Retina (tissue), 1 donor: ENCODE measurements at places on chromosomes 2 and 18.

DNA sequence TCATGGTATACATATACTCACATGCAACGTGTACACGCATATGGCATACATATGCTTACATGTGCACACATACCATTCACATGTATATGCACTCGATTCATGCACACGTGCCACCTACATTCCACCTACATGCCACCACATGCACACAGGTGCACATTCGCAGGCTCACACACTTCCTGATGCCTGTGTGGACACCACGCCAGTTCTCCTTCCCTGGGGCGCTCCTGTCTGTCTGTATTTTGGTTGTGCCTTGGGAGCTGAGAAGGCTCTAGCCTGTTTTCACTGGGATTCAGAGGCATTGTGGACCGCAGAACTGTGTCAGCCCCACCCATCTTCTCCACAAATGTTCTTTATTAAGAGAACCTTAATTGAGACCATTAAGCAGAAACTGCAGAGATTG lies 96.6 kb upstream of the CTDP1 start:
- no peak for DNase-seq

- DNase-seq, result no peak
Observed at GRCh38 chr18:46575851-46576250, 81.2 kb downstream of the LOXHD1 start.

DNA sequence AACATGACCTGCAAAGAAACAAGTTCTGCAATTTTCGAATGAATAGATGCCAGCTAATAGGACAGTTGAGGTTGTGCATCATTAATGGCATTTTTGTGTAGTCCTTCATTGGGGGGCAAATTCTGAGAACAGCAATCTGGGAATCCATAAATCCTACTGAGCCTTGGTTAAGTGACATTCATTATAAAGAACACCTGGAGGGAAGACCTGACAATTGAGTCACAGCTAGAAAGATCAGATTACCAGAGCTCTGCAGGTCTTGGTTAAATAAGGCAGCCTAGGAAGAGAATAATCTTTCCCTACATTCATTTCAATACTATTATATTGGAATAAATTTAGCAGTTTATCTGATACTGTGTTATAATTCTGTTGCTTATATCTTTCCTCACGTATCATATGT lies 14.3 kb downstream of the KCNH7 start:
- no peak for DNase-seq

- DNase-seq, result no peak
Observed at GRCh38 chr2:172481507-172482262, 54.3 kb downstream of the ITGA6 start.

- DNase-seq, result no peak
Observed at GRCh38 chr18:55387139-55387984, 200.6 kb downstream of the TCF4 start.
